Left lobe of liver (tissue), 2 donors: ENCODE measurements at places on chromosomes 13 and 19.

- DNase-seq: no peak
These were observed 21.7 kb downstream of the ZNF45 start for GRCh38 chr19:43913383-43913782.

GRCh38 chr13:76703216-76703615 lies 183.0 kb downstream of the KCTD12 start:
- no peak for DNase-seq

DNA sequence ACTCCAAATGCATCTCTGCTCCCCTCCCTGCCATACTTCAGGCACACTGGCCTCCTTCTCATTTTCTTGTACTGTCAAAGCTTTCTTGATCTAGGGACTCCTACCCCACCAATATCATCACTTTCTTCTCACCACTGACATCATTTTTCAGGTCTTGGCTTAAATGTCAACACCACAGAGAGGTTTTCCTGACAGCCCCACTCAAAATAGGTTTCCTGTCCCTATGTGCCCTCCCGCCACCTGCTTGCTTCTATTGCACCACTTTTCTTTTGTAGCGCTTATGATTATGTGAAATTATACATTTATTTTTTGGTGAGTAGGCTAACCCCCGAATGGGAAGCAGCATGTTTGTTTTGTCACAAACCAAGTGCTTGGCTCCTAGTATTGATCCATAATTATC lies 164.6 kb downstream of the NDFIP2 start:
- no peak for DNase-seq

DNA sequence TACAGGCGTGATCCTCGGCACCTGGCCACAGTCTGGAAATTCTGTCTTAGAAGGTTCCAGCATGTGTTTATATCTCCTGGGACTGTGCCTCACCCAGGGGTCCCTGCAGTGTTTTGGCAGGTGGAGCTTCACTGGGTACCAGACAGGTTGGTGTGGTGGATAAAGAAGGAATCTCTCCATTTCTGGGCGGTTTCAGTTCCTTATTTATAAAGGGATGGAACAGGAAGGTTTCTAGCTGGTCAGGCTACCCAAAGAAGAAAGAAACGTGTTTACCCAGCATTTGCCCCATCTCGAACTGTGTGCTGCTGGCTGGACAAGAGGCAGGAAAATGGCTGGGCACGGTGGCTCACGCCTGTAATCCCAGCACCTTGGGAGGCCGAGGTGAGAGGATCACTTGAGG lies 9.8 kb downstream of the PNPLA6 start:
- DNase-seq: no peak

GRCh38 chr13:20702915-20703779 lies at the start of gene IL17D:
Gene IL17D, plus strand, starts transcription at chr13:20703699. Its CDS starts 303 bp downstream, at chr13:20704002.
- DNase-seq: no peak

DNA sequence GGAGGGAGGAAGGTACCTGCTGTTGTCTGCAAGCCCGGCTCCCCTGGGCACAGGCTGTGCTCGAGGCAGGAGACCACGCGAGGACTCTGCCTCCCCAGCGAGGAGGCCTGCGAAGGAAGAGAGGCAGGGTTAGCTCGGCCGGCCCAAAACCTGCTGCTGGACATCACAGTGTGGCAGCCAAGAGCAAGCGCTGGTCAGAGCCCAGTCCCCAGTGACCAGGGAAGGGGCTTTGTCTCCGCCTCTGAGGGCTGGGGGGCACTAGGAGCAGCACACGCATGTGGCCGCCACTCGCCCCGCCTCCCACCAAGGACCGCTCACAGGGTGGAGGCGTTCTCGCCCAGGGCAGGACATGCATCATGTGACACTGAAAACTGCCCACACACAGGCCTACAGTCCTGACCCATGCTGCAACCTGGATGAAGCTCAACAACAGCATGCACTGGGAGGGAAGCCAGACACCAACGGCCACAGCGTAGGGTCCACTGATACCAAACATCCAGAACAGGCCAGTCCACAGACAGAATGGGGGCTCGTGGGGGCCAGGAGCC lies 8.5 kb downstream of the MIER2 start:
- no peak for DNase-seq
